ENCODE measurements at places on chromosomes 6 and 20. TPM values are rescaled to one million over a fixed set of nuclear protein-coding genes. Genes with fewer than 3 reads are reported as not detected.

Gene ECI2
- 75.4 TPM for total RNA-seq

Gene PAX1
- total RNA-seq: not detected

Gene FAM209B
- not detected for total RNA-seq

Gene ASIP
- not detected for total RNA-seq

Gene SEL1L2
- 0.23 TPM for total RNA-seq

Gene MUC21
- not detected for total RNA-seq

Gene ZBTB22
- total RNA-seq: 24.5 TPM

Gene SLCO4A1
- total RNA-seq: not detected

Gene SLC26A8
- under 0.01 TPM for total RNA-seq

Gene OXT
- not detected for total RNA-seq

Gene SNX21
- 27.1 TPM for total RNA-seq

Gene NOX3
- total RNA-seq: not detected

Gene GLP1R
- total RNA-seq: not detected

Gene ARFGEF3
- under 0.01 TPM for total RNA-seq

Gene RHAG
- not detected for total RNA-seq

Gene SDCBP2
- 1.8 TPM for total RNA-seq

Gene PTPN1
- total RNA-seq: 25.4 TPM

Gene ETV7
- total RNA-seq: 0.75 TPM
